ENCODE measurements at places on chromosomes 3 and 15.
A peak's percentile ranks its signal among the peaks of the same experiment; 100 is the strongest.

GRCh38 chr3:37145611-37146010 lies 28.8 kb downstream of the LRRFIP2 start:
- DNase-seq = no peak

- DNase-seq = peak; percentile 91
These were observed 6.0 kb upstream of the SRP14 start for GRCh38 chr15:40044717-40045571.

GRCh38 chr3:86921971-86922680 lies 68.8 kb downstream of the VGLL3 start:
- no peak for DNase-seq

GRCh38 chr15:38545179-38545578 lies 19.4 kb downstream of the RASGRP1 start:
- no peak for DNase-seq

DNA sequence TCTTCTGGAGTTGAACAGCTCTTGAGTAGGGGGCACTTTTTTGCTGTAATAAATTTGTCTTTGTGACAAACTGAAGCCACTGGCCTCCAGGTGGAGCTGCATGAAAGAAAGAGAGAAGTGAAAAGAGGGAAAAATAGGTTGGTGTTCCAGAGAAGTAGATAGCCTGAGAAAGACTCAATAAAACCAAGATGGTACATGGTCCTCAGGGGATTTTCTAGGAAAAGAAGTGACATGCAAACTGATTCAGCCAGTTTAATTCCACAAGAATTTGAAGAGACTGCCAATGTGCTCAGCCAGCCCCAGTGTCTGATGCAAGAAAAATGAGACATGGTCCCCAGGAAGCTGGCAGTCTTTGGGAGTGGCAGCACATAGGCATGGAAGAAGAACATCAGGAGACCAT lies 152.7 kb downstream of the CD47 start:
- DNase-seq = peak; percentile 5

GRCh38 chr3:21989341-21990042 lies 238.5 kb upstream of the ZNF385D start:
- no peak for DNase-seq
